ENCODE measurements at places on chromosomes 4 and X.

DNA sequence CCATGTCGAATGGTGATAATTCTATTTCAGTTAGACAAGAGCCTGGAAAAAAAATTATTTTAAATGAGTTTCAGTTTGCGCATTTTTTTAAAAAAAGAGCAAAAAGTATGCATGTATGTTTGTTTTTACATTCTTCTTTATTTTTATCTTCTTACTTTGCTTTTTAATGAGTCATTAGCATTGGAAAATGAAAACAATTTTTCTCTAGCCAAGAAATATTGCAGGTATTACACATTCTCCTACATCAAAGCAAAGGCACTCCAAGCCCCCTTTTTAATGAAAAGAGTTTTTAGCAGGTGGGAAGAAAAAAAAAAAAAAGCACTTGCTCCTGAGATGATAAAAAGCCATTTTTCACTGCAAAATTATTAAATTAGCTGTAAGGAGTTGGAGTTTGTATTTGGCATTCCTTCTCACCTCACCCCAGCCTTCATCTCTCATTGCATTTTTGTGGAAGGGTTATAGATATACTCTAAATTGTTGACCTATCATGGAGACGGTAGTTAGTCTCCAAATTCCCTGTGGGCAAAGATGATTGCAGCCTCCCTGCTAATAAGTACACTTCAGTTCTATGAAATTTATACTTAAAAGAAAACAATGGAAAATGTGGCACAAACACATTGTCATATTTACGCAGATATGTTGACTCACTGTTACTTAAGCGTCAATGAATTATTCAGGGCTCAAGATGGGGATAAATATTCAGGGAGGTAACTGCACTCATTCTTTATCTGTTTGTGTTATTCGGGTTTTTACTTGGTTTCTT is 43.8 kb downstream of the PALLD start:
- no peak for DNase-seq

GRCh38 chr4:56783986-56784385 is 37.5 kb downstream of the SPINK2 start:
- DNase-seq = no peak

GRCh38 chrX:44474410-44474809 is 68.2 kb downstream of the FUNDC1 start:
- DNase-seq = no peak

DNA sequence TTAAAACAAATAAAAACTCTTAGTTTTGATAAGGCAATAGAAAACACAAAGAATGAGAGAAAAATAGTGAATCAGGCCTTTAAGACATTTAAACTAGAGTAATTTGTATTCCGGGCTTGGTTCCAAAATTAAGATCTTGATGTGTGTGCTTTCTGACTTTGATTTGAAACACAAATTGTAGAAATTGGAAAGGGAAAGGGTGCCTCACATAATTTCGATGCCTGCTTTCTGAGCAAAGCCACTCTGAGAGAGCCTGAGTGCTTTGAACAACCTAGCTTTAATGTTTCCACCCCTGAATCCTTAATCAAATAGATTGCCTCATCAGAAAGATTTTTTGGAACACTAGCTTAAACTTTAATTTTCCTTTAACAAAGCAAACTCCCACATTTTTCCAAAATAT is 666.8 kb downstream of the PCDH18 start:
- DNase-seq = no peak

GRCh38 chr4:128449251-128449650 is 161.6 kb upstream of the PGRMC2 start:
- no peak for DNase-seq

- no peak for DNase-seq
These were observed 3.8 kb downstream of the ANKRD50 start for GRCh38 chr4:124708517-124709300.

DNA sequence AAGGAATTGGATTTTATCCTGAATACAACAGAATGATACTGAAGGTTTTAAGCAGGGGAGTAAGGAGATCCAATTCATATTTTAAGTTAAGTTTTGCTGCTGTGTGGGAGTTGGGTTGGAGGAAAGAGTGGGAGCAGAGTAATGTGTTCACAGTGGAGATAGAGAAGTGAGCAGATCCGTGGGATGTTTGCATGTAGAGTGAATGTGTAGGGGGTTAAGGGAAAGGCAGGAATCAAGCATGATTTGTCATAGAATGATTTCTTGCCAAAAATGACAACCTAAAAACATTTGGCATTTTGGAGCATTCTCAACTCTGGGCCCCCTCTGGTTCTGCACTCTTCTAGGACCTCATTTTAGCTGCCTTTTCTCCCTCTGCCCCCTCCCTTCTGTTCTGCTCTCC is 76.6 kb downstream of the ARHGAP10 start:
- no peak for DNase-seq

DNA sequence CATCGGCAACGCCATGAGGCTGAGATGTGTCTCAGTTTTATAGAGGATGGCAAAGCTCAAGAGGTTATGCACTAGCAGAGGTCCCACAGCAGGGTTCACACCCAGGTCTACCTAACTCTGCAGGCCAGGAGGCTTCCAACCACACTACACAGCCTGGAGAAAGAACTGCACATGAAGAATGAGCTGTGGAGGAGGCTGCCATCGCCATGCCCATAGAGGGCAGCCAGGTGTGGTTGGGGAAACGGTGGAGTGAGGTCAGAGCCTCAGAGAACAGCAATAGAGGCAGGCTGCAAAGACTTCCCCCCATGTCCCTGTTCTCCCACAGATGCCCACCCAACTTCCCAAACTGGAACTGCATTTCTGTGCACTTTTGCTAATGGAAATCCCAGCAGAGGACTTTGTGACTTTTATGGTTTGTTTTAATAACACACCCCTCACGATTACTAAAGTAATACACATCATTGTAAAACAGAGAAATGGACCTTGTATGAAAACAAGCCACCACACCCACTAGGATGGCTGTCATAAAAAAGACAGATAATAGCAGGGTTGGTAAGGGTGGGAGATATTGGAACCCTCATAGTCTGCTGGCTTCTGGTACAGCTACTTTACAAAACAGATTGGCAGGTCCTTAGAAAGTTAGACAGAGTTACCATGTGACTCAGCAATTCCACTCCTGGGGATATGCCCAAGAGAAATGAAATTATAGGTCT is 58.9 kb upstream of the PROM1 start:
- DNase-seq = no peak

DNA sequence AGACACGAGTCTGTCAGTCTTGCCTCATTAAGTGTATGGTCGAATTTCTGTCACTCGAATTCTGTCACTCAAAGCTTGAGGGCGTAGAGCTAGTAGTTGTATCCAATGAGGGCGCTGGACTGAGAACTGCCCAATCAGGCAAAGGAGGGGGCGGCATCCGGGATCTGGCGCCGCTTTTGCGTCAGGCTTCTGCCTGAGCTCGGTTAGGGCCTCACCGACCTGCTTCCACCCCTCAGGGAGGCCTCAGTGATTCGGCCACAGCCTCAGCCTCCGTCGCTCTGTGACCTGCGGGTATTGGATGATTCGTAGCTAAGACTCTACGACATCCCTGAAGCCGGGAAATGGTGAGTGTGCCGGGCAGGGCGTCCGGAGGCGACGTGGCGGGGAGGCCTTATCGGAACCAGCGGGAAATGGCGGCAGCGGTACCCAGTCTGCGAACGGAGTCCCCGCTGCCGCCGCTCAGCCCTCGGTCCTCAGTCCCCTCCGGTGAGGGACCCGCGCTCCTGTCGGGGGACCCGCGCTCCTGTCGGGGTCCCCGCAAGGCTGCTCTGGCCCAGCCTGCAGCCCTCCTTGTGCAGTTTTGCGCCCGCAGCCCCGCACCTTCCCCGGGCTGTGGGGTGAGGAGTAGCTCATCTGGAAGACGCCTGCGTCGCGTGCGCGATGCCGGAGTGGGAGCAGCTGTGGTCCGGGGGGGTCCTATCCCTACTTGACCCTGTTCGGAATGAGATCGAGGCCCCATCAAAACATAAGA is 88.3 kb downstream of the ZNF718 start:
- no peak for DNase-seq

GRCh38 chrX:154516656-154517100 is 646 bp upstream of the FAM3A start:
- no peak for DNase-seq

DNA sequence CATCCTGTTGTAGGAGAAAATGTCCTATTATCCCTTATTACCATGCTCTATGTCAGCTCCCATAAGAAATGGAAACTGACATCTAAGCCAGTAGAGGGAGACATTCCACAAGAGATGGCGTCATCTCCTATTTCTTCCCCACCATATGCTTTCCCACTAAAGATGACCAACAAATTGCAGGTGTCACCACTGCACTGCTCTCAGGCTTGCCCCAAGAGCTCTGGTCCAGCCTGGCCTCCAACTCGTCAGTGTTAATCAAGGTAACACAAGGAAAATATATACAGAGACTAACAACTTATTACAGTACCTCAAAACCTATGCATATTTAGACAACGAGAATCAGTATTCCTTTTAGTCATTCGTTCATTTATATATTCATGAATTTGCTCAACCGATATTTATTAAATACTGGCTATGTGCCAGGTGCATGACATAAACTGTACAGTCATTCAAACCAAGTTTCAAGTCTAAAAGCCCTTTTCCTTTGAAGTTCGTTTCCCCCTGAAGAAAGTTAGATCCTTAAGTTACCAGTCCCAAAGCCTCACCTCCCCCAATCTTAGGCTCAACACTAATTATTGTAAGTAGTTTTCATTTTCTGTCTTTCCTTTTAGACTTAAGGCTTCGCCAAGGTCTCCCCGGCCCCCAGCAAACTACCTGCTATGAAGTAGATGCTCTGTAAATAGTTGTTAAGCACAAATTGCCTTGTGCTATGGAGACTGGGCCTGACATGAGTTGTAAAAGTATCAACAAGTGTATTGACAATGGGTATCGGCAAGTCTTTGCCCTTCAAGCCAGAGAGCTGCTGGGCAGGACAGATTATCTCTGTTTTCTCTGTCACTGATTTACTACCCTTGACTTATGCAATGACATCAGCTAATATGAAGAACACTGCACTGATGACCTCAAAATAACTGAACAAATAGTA is 3.1 kb upstream of the FGB start:
- no peak for DNase-seq

DNA sequence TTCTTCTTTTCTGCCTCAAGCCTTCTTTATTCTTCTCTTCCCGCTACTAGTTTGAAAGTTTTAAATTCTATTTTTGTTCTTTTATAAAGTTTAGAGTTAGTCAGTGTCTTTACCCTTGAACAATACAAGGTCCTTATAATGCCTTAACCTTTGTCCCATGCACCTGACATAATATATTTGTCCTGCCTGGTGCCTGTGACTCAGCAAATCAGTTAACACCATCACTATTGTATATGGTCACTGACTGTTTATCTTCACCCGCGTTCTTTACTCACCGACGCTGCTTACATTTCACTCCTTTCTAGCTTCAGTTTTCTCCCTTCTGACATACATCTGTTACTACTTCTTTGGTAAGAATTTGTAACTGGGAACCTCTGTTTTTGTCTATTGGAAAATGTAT is 5.7 kb downstream of the SMIM20 start:
- no peak for DNase-seq

DNA sequence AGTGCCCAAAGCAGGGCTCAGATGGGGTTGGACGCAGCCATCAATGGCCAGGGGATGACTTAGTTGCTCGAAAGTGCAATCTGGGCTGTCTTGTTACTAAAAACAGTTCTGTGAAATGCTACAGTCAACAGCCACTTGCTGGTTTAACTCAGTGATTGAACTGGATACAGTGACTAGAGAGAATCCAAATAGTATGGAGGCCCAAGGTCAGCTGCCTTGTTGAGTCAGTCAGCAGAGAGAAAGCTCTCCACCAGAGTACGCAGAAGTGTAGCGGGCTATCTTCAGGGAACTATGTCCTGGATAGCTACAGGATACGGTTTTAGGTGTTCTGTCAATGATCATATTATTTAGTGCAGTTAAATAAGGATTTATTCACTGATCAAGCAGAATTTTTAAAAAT is 68.4 kb downstream of the TRAPPC11 start:
- no peak for DNase-seq

- DNase-seq = no peak
These were observed 96.6 kb upstream of the OTUD4 start for GRCh38 chr4:145277011-145277410.

- no peak for DNase-seq
These were observed 75.3 kb downstream of the PWWP3B start for GRCh38 chrX:106243376-106243775.

DNA sequence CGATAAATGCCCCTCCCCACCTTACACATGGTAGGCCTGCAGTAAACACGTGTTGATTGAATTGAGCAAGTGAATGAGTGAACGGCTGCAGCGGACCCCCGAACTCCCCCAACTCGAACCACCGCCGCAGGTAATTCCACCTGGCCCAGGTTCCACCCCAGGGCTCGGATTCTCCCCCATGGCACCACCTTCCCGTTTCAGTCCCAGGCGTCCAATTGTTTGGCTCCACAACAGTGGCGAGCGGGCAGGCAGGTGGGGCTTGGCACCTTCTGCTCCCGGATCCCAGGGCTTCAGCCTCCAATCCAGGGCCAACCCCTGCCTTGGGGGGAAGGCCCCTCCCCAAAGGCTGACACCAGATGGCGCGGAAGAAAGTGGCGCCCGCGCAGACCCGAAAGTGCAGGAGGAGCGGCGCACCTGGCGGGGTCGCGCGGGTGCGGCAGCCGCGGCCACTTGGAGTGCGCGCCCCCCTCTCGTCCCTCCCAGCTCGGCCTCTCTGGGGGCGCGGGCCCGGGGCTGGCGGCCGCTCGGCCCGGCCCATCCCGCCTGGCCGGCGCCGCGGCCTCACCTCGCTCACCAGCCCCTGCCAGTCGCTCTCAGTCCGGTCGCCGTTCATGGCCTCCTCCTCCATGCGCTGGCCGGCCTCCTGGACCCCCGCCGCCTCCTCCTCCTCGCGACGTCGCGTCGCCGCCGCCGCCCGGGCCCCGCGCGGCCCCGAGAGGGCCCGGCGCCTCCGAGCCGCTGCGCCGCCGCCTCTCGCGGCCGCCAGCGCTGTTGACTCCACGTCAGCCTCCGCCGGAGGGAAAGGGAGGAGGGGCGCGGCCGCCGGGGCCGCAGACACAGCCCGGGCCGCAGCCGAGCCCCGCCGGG is at the start of gene CCDC149:
CCDC149 (minus strand) TSS at position 791 of the 867 bp plus-strand sequence; CDS start at position 613, 178 bp downstream.
- no peak for DNase-seq

DNA sequence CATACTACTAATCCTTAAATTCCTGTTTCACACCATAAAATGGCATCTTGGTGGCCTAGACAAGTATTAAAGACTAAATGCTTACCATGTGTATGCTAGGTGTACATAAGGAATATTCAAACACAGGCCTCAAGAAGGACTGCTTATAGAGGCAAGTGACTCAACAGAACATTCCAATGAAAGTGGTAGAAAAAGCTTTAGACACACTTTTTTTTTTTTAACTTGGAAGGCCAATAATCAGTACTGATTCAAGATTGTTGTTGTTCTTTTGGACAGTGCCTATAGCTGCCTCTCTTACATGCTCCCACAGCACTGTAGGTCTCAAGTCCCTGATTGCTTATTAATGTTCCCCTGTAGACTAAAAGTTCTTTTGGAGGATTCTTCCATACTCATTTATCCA is 77.6 kb downstream of the FBXL5 start:
- no peak for DNase-seq

DNA sequence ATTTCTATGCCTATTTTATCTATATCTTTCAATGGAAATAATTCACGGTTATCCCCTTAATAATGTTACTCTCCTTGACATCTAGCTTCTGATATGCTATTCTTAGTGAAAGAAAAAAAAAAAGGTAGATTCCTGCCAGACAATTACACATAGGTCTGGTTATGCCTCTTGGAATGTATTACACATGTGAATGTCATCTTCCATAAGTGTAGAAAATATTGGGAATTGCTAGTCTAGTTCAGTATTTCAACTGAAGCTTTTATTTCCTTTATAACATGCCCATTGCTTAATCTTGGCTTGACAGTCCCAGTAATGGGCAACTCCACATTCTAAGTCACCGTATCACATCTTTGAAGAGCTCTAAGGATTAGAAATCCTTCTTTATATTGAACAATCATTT is 25.4 kb upstream of the PPP1R2C start:
- no peak for DNase-seq

GRCh38 chr4:20592663-20593062 is 107.6 kb upstream of the PACRGL start:
- DNase-seq = no peak
